ENCODE measurements at places on chromosomes 7 and 10. TPM values are rescaled to one million over a fixed set of nuclear protein-coding genes. Genes with fewer than 3 reads are reported as not detected.

Gene ZNF786
- total RNA-seq, result 4.6 TPM

Gene TAC1
- total RNA-seq, result not detected

Gene ABCB4
- total RNA-seq, result 0.27 TPM

DNA sequence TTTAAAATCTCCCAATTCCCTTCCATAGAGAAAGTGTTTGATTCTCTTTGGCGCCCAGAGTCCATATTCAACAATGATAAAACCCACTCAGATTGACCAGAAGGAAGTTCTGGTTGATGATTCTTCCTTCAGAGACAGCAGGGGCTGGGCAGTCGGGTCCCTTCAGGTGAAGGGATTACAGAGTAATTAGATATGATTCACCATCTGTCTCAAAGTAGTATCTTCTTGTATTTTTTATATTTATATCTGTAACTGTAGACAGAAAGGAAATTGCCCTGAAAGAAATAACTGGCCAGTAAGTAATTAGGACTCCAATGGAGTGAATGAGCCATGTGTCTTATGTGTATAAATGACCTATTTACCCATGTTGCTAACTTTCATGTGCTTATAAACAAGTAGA is 156.0 kb downstream of the PLCE1 start:
- DNase-seq, result no peak

- DNase-seq, result no peak
Observed at GRCh38 chr10:112969542-112969941, 19.5 kb downstream of the TCF7L2 start.

DNA sequence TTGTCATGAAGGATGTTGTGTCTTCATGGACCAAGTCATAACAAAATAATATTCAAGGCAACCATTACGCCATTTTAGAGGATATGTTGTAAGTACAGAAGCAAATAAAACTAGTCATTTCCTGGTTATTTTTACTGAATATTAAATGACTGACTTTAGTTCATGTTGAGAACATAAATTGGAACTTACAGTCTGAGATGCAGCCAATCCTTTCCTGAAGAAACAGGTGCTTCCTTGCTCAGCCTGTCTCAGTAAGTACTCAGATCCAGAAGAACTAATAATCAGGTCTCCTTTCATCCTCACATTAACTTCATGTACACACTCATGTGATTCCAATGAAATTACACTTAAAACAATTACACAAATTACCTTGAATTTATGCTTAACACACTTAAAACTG is 12.3 kb downstream of the SEMA3A start:
- no peak for DNase-seq

GRCh38 chr10:89373916-89374711 is 3.7 kb upstream of the IFIT1B start:
- DNase-seq, result peak; percentile 71

GRCh38 chr10:71427246-71427645 is 30.5 kb downstream of the CDH23 start:
- DNase-seq, result no peak
